Heart right ventricle (tissue), 16 donors: ENCODE measurements at places on chromosomes 7 and 10.

DNA sequence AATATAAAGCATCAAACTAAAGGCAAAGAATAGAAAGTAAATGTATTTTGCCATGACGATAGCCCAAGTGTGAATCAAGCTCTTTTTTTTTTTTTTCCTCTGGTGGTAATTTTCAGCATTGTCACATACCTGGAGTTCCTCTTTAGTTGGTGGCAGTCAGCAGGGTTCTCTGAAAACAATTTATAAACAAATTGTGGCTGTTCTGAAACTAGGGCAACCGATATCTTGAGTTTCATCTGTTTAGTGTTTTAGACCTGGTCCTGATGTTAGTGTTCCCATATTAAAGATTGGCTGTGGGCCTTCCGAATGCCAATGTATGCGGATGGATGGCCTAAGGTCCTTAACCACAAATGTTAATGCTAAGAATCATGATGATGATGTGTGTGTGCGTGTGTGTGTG lies 713.1 kb downstream of the GATA3 start:
- no peaks in the 10 kb centered on the region for H3K27me3 ChIP-seq
- H3K27ac ChIP-seq: no peak overlapping the region
- no peak for DNase-seq
- H3K4me1 ChIP-seq: no peaks in the 10 kb centered on the region

DNA sequence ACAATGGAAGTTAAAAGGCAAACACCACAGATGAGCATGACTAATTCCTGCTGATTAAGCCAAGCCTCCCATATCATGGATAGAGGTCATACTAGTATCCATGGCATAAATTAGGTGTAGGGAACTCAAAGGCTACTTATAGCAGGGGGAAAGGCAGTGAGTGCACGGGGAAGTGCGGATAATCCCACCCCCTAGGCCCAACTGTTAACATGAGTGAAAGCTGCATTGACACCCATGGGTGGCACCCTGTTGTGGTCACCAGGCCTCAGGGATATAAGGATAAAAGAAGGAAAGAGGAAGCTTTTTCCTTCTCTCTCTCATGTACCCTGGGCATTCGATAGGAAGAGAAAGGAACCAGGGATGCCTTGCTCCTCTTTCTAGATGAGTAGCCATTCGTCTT lies 161.9 kb downstream of the DGKB start:
- no peak for DNase-seq
- H3K4me1 ChIP-seq: no peaks in the 10 kb centered on the region
- no peaks in the 10 kb centered on the region for H3K36me3 ChIP-seq

DNA sequence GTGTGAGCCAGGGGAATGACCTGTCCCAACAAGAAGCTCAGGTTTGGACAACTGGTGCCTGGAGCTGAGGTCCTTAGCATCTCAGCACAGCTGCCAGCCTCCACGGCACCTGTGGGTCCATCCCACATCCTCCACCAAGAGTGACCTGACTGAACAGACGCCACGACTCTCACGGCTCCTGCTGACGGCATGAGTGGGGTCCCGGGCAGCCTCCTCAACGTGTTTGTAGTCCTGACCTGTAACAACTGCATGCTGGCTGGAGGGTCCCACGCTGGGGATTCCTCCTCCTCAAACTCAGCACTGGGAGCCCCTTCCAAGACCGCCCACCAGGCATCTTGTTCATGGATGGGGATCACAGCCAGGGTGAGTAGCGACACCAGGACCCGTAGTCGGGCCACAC lies 36.2 kb downstream of the FAM20C start:
- H3K27me3 ChIP-seq: no peaks in the 10 kb centered on the region
- H3K4me1 ChIP-seq: peaks cover 12% of the 10 kb centered on the region
- peak overlapping the region; percentile 35 for H3K27ac ChIP-seq
- H3K36me3 ChIP-seq: peaks cover 20% of the 10 kb centered on the region

GRCh38 chr7:134078991-134079390 lies 48.1 kb upstream of the LRGUK start:
- H3K27me3 ChIP-seq: no peaks in the 10 kb centered on the region
- H3K27ac ChIP-seq: no peak overlapping the region

- no peak overlapping the region for H3K27ac ChIP-seq
- no peak for DNase-seq
- H3K4me1 ChIP-seq: no peaks in the 10 kb centered on the region
- H3K36me3 ChIP-seq: peaks cover 75% of the 10 kb centered on the region
- H3K27me3 ChIP-seq: no peaks in the 10 kb centered on the region
Observed at GRCh38 chr7:75572814-75573213, 80.7 kb downstream of the SPDYE5 start.

GRCh38 chr10:79392020-79392398 lies 44.7 kb downstream of the PPIF start:
- H3K27me3 ChIP-seq: no peaks in the 10 kb centered on the region
- H3K27ac ChIP-seq: no peak overlapping the region
- H3K4me3 ChIP-seq: no peak overlapping the region
- DNase-seq: peak; percentile 3

GRCh38 chr7:36620166-36620708 lies 104.1 kb downstream of the AOAH start:
- H3K4me1 ChIP-seq: no peaks in the 10 kb centered on the region
- no peaks in the 10 kb centered on the region for H3K27me3 ChIP-seq
- H3K4me3 ChIP-seq: no peak overlapping the region

- H3K36me3 ChIP-seq: no peaks in the 10 kb centered on the region
- no peaks in the 10 kb centered on the region for H3K27me3 ChIP-seq
- DNase-seq: no peak
- no peak overlapping the region for H3K27ac ChIP-seq
- H3K4me1 ChIP-seq: no peaks in the 10 kb centered on the region
- H3K4me3 ChIP-seq: no peak overlapping the region
Observed at GRCh38 chr10:18797286-18797685, 138.1 kb downstream of the ARL5B start.

GRCh38 chr7:14206121-14206520 lies 216.7 kb upstream of the ETV1 start:
- no peak for DNase-seq
- no peaks in the 10 kb centered on the region for H3K27me3 ChIP-seq

- no peak overlapping the region for H3K4me3 ChIP-seq
- peaks cover 25% of the 10 kb centered on the region for H3K27me3 ChIP-seq
- no peak for DNase-seq
- H3K4me1 ChIP-seq: no peaks in the 10 kb centered on the region
- H3K27ac ChIP-seq: no peak overlapping the region
- H3K36me3 ChIP-seq: no peaks in the 10 kb centered on the region
Observed at GRCh38 chr10:117499248-117500105, 43.1 kb upstream of the EMX2 start.

DNA sequence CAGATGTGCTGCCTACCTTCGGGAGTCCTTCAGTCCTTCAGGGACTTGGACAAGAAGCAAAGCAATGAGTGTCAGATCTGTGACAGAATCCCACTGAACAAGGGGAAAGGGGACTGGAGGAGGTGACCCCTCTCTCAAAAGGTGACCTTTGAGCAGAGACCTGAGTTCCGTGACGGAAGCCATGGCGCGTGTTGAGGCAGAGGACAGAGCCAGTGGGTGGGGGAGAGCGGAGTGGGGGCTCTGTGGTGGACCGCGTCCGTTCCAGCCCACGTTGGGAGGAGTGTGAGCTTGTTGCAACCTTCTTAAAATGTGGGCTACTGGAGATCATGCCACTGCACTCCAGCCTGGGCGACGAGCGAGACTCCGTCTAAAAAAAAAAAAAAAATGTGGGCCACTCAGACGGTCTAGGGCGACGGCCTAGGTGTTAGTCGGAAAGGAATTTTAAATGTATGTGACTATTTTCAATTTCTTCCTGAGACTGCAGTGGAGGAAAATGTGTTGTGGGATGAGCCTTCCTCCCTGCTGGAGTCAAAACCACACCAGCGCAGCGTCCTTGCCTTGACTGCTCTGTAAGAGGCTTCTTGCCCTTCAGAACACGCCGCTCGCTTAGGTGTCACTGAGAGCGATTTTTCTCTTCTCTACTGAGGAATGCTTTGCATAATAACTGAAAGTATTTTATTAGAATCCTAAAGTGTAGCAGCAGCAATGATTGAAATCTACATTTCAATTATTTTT lies 272.7 kb downstream of the CELF2 start:
- DNase-seq: no peak
- no peaks in the 10 kb centered on the region for H3K4me1 ChIP-seq
- H3K36me3 ChIP-seq: peaks cover 5% of the 10 kb centered on the region
- no peak overlapping the region for H3K4me3 ChIP-seq
- no peak overlapping the region for H3K27ac ChIP-seq

- no peaks in the 10 kb centered on the region for H3K36me3 ChIP-seq
- H3K4me1 ChIP-seq: peaks cover 42% of the 10 kb centered on the region
- H3K27ac ChIP-seq: no peak overlapping the region
- H3K4me3 ChIP-seq: no peak overlapping the region
- no peaks in the 10 kb centered on the region for H3K27me3 ChIP-seq
Observed at GRCh38 chr10:28841625-28842024, 164.3 kb downstream of the BAMBI start.

- no peaks in the 10 kb centered on the region for H3K36me3 ChIP-seq
- no peak overlapping the region for H3K27ac ChIP-seq
- no peak overlapping the region for H3K4me3 ChIP-seq
- no peaks in the 10 kb centered on the region for H3K4me1 ChIP-seq
- DNase-seq: no peak
Observed at GRCh38 chr10:2703953-2704352, 363.4 kb upstream of the PFKP start.

GRCh38 chr10:74103560-74104258 lies 46.9 kb downstream of the AP3M1 start:
- H3K4me3 ChIP-seq: no peak overlapping the region
- peaks cover 100% of the 10 kb centered on the region for H3K36me3 ChIP-seq
- no peak overlapping the region for H3K27ac ChIP-seq
- DNase-seq: no peak
- H3K4me1 ChIP-seq: no peaks in the 10 kb centered on the region

- H3K4me1 ChIP-seq: peaks cover 8% of the 10 kb centered on the region
- DNase-seq: no peak
- no peak overlapping the region for H3K4me3 ChIP-seq
- no peaks in the 10 kb centered on the region for H3K36me3 ChIP-seq
- no peak overlapping the region for H3K27ac ChIP-seq
Observed at GRCh38 chr10:46524472-46525176, 31.8 kb downstream of the GPRIN2 start.

GRCh38 chr10:103451091-103451813 lies 918 bp downstream of the CALHM2 start:
- peak overlapping the region; percentile 98 for H3K27ac ChIP-seq
- H3K4me1 ChIP-seq: peaks cover 24% of the 10 kb centered on the region
- DNase-seq: peak; percentile 80
- H3K4me3 ChIP-seq: peak overlapping the region; percentile 82
- no peaks in the 10 kb centered on the region for H3K36me3 ChIP-seq

GRCh38 chr10:62545160-62546066 lies 171.2 kb downstream of the ZNF365 start:
- H3K36me3 ChIP-seq: no peaks in the 10 kb centered on the region
- H3K27me3 ChIP-seq: no peaks in the 10 kb centered on the region
- H3K4me1 ChIP-seq: no peaks in the 10 kb centered on the region

GRCh38 chr7:31125171-31125570 lies 73.1 kb downstream of the ADCYAP1R1 start:
- no peaks in the 10 kb centered on the region for H3K36me3 ChIP-seq
- DNase-seq: no peak
- H3K4me1 ChIP-seq: no peaks in the 10 kb centered on the region

GRCh38 chr10:123553810-123554430 lies 112.2 kb upstream of the GPR26 start:
- H3K27ac ChIP-seq: no peak overlapping the region
- no peaks in the 10 kb centered on the region for H3K4me1 ChIP-seq
- no peak for DNase-seq
- peaks cover 50% of the 10 kb centered on the region for H3K27me3 ChIP-seq
- H3K4me3 ChIP-seq: no peak overlapping the region
- no peaks in the 10 kb centered on the region for H3K36me3 ChIP-seq

GRCh38 chr10:91242940-91243339 lies 22.5 kb downstream of the PCGF5 start:
- no peak overlapping the region for H3K4me3 ChIP-seq
- no peak for DNase-seq
- no peak overlapping the region for H3K27ac ChIP-seq
- no peaks in the 10 kb centered on the region for H3K36me3 ChIP-seq
- no peaks in the 10 kb centered on the region for H3K27me3 ChIP-seq

- H3K27ac ChIP-seq: no peak overlapping the region
- H3K27me3 ChIP-seq: no peaks in the 10 kb centered on the region
- no peak overlapping the region for H3K4me3 ChIP-seq
- DNase-seq: no peak
- H3K36me3 ChIP-seq: no peaks in the 10 kb centered on the region
Observed at GRCh38 chr10:132657127-132657706, 119.6 kb downstream of the INPP5A start.

DNA sequence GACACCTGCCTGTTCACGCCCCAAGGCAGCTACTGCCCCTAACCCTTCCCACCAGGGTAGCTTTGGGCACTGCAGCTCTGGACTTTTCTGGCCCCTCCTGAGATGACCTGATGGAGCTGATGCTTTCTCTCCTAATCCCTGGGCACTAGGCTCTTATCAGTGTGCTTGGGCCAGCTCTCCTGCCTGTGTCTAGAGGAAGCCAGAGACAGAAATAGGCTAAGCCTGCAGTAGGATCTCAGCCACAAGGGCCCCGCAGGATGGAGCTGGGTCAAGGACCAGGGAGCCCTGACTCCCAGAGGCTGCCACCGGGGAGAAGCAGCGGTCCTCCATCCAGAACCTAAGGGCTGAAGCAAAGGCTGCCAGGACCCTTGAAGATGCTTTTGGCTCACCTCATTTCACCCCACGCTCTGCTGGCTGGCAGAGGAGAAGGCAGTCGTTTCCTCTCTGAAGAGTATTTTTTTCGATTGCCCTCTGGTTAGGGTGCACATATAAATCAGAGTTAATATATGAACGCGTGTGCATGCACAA lies 580.8 kb downstream of the GALNT17 start:
- no peak for DNase-seq
- H3K4me3 ChIP-seq: no peak overlapping the region
- no peaks in the 10 kb centered on the region for H3K36me3 ChIP-seq
- no peak overlapping the region for H3K27ac ChIP-seq

DNA sequence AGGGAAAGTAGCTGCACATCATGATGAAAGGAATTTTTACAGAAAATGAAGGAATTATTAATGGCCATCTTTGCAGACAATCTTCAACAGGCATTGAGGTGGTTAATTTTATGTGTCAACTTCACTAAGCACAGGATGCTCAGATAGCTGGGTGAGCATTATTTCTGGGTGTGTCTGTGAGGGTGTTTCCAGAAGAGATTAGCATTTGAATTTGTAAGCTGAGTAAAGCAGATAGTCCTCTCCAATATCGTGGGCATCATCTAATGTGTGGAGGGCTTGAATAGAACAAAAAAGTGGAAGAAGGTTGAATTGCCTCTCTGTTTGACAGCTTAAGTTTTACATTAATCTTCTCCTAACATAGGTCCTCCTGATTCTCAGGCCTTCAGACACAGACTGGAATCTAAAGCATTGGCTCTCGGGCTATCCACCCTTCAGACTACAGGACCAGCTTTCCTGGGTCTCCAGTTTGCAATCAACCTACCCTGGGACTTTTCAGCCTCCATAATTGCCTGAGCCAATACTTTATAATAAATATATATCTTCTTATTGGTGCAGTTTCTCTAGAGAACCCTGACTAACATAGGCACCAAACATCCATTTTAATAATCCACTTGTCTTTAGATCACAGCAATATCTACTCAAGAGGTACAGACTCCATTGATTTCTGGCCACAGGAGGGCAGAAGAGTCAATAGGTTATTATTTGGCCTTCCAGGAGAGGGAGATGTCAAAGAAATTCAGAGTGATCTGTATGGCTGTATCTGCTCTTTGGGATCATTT lies 10.5 kb upstream of the CRPPA start:
- no peak for DNase-seq
- H3K4me1 ChIP-seq: no peaks in the 10 kb centered on the region
- H3K36me3 ChIP-seq: no peaks in the 10 kb centered on the region
- no peak overlapping the region for H3K4me3 ChIP-seq
